ENCODE measurements at places on chromosomes 12 and 14. TPM values are rescaled to one million over a fixed set of nuclear protein-coding genes. Genes with fewer than 3 reads are reported as not detected.

DNA sequence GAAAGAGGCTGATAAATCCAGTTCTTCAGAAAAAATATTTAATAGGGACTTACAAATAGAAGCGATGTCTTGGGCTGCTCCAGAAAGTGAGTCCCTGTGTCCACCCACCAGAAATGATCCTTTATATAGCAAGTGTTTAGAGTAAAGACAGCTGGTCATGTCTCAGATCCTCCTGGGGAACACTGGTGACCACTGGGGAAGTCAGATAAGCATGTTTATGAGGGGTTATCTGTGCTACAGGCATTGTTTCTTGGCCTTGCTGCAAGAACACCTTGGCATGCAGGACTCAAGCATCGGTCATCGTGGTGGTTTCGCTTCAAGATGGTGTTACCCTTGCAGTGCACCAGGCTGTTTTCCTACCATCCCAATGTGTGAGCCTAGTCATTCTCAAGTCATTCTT lies 27.2 kb downstream of the CPM start:
- H3K36me3 ChIP-seq, result no peaks in the 10 kb centered on the region
- DNase-seq, result no peak
- no peak overlapping the region for H3K4me3 ChIP-seq
- H3K27me3 ChIP-seq, result no peaks in the 10 kb centered on the region
- no peaks in the 10 kb centered on the region for H3K4me1 ChIP-seq
- H3K27ac ChIP-seq, result no peak overlapping the region

The AMDHD1 gene
- total RNA-seq, result 0.54 TPM

DNA sequence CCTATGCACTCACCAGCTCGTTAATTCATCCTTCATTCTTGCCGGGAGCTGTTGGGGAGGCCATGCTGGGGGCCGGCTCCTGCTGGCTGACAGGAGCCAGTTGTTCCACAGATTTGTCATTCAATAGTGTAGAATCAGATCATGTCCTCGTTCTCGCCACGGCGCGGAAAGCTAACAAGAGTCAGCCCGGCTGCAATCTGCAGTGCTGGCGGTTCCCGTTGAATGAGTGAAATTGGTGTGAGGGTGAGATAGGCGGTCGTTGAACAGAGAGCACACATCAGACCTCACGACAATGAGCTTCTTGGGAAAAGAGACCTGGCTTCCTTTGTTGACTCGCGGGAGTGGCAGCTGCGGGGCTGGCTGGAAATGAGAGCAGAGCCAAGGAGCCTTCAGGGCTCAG lies 57.5 kb downstream of the KIF26A start:
- no peaks in the 10 kb centered on the region for H3K36me3 ChIP-seq
- H3K27me3 ChIP-seq, result no peaks in the 10 kb centered on the region
- no peak overlapping the region for H3K4me3 ChIP-seq

The TMPRSS12 gene
- total RNA-seq, result not detected

DNA sequence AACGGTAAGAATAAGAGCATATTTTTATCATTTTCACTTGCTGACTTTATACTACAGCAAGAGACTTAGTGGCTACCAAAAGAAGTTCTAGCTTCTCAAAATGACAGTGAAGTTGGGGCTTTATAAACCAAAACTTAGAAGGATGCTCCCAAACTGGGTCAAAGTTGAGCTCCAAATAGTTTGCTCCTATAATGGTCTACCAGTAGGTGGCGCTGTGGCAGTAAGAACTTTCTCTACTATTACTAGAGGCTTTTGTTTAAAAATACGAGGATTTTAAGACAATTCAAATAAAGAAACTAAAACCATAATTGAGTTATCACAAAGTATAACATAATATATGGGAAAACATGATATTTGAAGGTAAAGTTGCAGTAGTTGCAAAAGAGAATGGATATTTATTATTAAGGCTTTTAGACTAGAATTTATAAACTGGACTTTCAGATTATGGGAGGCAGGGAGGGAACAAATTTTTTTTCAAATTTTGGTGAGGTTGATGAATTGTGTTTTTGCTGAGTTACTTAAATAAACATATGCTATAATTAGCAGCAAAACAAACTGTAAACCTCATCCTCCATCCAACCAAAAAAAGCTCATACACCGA lies 75.0 kb downstream of the TGFB3 start:
- DNase-seq, result peak; percentile 18
- H3K4me1 ChIP-seq, result no peaks in the 10 kb centered on the region
- H3K4me3 ChIP-seq, result no peak overlapping the region
- H3K36me3 ChIP-seq, result no peaks in the 10 kb centered on the region

DNA sequence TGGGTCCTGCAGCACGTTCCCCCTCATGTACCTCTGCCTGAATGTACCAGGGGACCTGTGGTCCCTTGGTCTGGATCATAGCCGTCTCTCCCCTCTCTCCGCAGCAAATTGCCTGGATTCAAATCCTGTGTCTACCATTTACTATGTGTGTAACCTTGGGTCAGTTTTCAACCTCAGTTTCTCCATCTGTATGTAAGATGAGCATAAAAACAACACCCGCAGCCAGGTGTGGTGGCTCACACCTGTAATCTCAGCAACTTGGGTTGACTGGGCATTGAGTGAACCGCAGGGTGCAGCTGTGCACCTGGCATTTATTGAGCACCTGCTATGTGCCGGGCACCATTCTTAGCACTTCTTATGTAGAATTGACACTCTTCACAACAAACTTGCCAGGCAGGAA lies 14.1 kb downstream of the CYP46A1 start:
- no peak for DNase-seq
- no peak overlapping the region for H3K27ac ChIP-seq
- H3K36me3 ChIP-seq, result no peaks in the 10 kb centered on the region
- no peaks in the 10 kb centered on the region for H3K27me3 ChIP-seq
